ENCODE measurements at places on chromosomes 5 and 9.

DNA sequence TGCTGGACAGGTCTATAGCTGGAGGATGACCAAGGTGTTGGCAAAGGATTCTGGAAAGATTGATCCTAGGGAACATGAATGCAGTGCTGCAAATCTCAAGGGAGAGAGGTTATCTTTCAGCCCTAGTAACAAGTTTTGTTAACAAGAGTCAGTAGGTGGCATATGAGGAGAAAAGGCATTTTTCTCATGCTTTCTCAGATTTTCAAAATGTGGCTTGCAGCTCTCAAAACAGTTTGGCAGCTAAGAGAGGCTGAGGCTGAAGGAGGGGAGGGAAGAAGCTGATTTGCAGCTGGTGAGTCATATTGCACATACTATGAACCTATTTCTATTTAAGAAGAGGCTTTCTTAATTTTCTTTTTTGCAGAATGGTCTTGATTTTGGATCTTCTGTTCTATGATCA lies 64.3 kb upstream of the PCA3 start:
- DNase-seq = no peak

DNA sequence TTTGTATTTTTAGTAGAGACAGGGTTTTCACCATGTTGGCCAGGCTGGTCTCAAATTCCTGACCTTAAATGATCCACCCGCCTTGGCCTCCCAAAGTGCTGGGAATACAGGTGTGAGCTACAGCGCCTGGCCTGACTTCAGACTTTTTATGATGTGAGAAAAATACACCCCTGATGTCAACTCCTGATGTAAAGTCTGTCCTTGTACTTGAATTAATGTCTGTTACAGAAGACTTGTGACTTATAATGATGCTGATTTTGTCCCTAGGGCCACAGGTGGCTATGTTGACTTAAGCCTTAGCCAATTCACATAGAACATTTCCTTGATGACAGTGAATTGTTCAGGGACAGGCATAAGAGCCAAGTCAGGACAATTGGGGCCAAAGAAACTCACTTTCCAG lies 42.5 kb upstream of the MELK start:
- peak; percentile 29 for DNase-seq

DNA sequence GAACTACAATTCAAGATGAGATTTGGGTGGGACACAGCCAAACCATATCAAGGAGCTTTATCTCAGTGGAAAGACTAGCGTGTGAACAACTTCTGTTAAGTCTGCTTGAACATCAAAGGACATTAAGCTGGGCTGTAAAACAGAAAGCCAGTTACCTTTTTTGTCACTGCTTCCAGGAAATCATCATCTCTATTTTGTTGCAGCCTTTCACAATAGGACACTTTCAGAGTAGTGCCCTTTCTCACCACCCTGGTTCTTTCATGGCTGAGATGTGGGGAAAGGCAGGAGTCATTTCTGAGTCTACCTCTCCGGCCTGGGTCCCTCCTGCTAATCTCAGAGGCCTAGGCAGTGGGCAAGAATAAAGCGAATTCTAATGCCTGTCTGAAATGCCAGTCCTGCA lies 96.2 kb upstream of the PPP1R2B start:
- no peak for DNase-seq

GRCh38 chr9:37820142-37820541 lies 19.5 kb downstream of the DCAF10 start:
- DNase-seq = no peak

- DNase-seq = no peak
Measured at GRCh38 chr5:41246376-41246775, 33.0 kb upstream of the C6 start.

DNA sequence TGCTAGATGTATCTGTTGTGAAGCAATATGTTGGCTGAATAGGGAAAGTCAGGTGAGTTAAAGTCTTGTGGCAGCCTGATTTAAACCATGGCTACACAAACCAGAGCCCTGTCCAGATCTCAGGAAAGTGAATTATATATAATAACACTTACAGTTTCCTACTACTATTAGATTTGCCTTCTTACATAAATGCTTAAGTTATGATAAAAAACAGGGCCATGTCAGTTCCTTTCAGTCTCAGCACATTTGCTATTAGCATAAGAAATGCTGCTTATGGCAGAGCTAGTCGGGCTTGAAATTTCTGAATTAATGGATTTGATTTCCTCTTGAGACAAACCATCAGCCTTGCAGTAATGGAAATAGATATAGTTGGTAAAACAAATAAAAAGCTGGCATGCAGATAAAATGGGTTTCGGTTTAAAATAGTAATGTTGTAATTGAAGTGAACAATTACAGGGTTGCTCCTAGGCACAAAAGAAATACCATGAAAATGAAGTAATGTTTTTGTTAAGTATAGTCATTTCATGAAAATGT lies 664.2 kb upstream of the ZNF608 start:
- no peak for DNase-seq

DNA sequence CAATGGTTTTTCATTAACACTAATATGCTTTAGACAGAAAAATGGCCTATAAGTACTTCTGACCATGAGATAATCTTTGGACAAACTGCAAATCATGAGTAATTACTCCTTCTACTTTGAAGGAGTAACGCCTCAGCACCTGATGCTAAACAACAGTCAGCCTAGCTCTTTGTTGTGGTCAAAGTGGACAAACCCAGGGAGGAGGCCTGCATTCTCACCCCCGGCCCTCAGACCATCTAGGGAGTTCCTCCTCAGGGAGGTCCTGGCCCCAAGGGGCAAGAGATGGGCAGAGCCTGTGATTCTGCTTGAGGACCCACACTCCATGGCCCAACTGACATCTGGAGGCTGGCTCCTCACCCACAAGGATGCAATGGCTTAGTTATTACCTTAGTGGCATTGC lies 48.2 kb upstream of the ANGPTL2 start:
- no peak for DNase-seq

GRCh38 chr5:146529984-146530383 lies 14.0 kb upstream of the GPR151 start:
- DNase-seq = no peak

GRCh38 chr5:168340487-168340886 lies 49.0 kb downstream of the WWC1 start:
- DNase-seq = no peak

DNA sequence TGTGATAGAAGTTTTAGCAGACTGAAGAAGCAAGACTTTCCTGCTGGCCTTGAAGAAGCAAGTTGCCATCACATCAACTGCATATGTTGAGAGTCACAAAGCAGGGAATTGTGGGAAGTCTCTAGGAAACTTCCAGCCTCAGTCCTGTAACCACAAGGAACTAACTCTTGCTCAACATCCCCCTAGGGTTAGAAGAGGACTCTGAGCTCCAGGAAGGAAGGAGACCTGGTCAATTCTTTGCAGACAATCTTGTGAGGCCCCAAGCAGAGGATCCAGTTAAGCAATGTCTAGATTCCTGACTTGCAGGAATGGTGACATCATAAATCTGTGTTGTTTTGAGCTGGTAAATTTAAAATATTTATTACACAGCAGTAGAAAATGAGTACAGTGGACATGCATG lies 18.6 kb upstream of the ZNF366 start:
- DNase-seq = no peak

DNA sequence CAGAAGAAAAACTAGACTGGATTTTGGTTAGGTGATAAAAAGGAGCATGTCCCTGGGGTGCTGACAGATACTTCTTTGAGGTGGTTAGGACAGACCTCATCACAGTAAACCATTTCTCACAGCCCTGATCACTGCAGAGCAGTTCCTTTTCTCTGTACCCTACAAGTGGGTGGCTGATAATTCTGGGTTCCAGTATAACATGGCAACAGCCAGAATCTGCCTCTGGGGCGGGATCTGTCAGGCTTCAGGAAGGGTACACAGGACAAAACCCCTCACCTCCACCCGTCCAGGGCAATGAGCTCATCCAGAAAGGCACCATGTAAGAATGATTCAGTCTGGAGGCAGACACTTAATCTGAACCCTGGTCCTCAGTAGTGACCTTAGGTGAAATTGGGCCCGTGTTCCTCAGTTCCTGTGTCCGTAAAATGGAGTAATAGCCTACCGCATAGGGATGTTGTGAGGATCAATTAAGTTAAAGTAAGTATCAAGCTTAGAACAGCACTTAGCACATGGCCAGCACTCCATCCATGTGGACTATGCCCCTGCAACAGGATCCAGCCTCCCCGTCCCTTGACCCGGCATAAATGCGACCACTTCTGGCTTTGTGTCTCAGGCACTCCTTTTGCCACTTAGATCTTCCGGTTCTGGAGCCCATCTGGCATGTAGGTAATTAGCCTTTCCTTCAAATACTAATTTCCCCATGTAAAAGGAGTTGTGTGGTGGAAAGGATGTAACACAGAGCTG lies 129.2 kb downstream of the LHFPL2 start:
- no peak for DNase-seq

DNA sequence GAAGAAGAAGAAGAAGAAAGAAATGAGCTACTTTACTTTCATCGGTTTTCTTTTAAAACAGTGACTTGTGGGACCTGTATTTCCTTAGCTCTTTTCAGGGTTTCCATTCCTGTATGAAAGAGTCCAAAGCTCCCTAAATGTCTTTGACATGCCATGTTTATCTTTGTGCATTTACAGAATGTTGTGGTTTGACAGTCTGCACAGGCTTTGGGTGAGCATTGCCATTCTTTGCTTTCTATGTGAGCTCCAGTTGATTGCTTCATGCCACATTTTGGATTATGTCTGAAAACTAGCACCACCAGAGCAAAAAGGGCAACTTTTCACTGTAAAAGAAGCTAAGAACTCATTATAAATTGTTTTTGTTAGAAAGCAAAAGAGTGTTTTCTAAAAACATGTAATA lies 733.4 kb downstream of the TLE4 start:
- DNase-seq = no peak

- no peak for DNase-seq
Measured at GRCh38 chr5:140327589-140327988, 18.8 kb downstream of the HBEGF start.

DNA sequence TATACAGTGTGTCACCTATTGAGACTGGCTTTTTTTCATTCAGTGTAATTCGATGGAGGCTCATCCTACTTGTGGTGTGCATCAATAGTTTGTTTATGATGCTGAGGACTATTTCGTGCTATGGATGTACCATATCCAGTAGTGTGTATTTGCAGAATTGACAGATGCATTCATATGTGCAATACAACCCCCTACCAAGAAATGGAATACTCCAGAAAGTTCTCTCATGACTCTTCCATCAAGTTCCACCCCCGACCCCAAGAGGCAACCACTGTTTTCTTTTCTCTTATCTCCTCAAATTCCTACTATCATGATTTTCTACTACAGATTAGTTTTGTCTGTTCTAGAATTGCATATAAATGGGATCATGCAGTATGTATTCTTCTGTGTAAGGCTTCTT lies 21.9 kb downstream of the FBXO10 start:
- no peak for DNase-seq

- no peak for DNase-seq
Measured at GRCh38 chr5:126682856-126683255, 82.1 kb downstream of the PHAX start.

DNA sequence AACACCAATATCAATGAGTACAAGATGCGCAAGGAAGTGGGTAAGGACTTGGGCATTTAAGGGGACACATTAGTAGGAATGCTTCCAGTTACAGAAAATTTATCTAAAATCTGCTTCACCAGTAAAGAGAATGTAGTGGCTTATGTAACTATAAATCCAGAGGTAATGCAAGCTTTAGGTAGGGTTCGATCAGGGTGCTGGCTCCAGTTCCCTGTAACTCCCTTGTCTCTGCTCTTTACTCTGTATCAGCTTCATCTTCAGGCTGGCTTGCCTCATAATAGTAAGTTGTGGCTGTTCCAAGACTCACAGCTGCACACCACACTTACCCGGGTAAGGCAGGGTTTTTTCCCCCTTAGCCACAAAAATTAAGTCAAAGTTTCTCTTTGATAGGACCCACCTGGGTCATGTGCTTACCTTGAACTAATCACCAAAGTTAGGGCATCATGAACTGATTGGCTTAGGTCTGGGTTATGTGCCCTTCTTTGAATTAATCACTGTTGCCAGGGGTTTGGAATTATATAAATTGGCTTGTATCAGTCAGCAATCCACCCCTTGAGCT lies 35.5 kb downstream of the ARHGEF37 start:
- no peak for DNase-seq

DNA sequence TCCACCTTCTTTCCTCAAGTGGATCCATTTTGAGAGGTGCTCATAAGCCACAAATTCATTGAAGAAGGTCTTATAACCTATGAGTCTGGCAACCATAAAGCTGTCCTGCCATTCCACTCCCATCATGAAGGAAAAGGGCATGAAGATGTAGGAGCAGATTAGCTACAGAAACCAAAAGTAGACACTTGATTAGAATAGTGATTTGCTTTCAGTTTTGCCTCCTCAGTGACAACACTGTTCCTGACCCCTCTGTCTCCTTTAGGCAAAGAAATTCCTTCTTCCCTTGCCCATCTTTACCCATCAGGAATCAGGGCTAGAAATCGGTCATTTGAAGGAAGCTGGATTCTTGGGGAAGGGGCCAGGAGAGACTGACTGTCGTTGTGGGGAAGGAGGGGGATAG lies 55.2 kb downstream of the SLC28A3 start:
- no peak for DNase-seq

All from NCI-H510A treated with DMSO at 0.1 percent for 48 hours (cell line).